Vein endothelial cell (primary cell): ENCODE measurements at places on chromosomes 6 and 20. TPM values are rescaled to one million over a fixed set of nuclear protein-coding genes. Genes with fewer than 3 reads are reported as not detected.

Gene ECT2L
- not detected in 2 replicates for total RNA-seq

Gene LBP
- total RNA-seq, result under 0.01 TPM in 1 of 2 replicates, not detected in the other

Gene LRFN2
- total RNA-seq, result not detected in 2 replicates

Gene MYLK2
- total RNA-seq, result 2.9 and 8.5 TPM in 2 replicates

Gene EYS
- under 0.01 and 3.2 TPM in 2 replicates for total RNA-seq

Gene NRN1
- total RNA-seq, result 47.7 and 64.3 TPM in 2 replicates

Gene PSMA7
- 351 and 421 TPM in 2 replicates for total RNA-seq

Gene FAM217A
- total RNA-seq, result not detected in 2 replicates

Gene SAPCD1
- 2.1 TPM in 1 of 2 replicates, not detected in the other for total RNA-seq

Gene SLC32A1
- total RNA-seq, result not detected in 2 replicates

Gene DEFB124
- not detected in 2 replicates for total RNA-seq

Gene ATG5
- 38.2 and 43.5 TPM in 2 replicates for total RNA-seq

Gene OR2H2
- not detected in 2 replicates for total RNA-seq

Gene PPP1R16B
- total RNA-seq, result 169 and 210 TPM in 2 replicates

Gene NMBR
- under 0.01 TPM in 1 of 2 replicates, not detected in the other for total RNA-seq

Gene KIF13A
- total RNA-seq, result 57.2 and 63.9 TPM in 2 replicates

Gene TGM3
- total RNA-seq, result not detected in 2 replicates

Gene LIME1
- 2.9 and 3.7 TPM in 2 replicates for total RNA-seq

Gene C20orf144
- total RNA-seq, result under 0.01 and 0.10 TPM in 2 replicates

Gene HNF4A
- total RNA-seq, result not detected in 2 replicates

Gene ULBP2
- total RNA-seq, result 6.2 and 8.0 TPM in 2 replicates

Gene PNPLA1
- not detected in 2 replicates for total RNA-seq

Gene SFTA2
- total RNA-seq, result not detected in 2 replicates

Gene DEFB132
- total RNA-seq, result not detected in 2 replicates

Gene PRR3
- 6.4 and 8.8 TPM in 2 replicates for total RNA-seq

Gene HSPA12B
- total RNA-seq, result 3.9 and 11.1 TPM in 2 replicates
